Fibroblast of lung (primary cell): ENCODE measurements at places on chromosomes 6 and 20.

DNA sequence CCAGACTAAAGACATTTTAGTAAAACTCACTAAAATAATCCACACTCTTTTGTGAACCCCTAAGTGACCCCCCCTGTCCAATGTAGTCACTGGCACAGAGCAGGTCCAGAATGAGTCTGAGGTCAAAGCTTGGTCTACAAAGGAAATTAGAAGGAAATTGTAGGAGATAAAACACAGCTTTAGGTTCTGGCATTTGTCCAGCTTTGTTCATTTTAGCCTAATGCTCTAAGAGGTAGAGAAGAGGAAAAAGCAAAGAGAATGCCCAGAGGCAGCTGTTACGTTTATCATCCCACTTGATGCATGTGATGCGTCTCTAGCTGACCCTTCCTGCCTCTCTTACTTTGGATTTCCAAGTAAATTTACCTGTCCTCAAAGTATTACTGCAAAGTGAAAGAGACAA, 62.5 kb downstream of the CNKSR3 start:
- DNase-seq: peak; percentile 51

GRCh38 chr20:7257692-7258466, 490.4 kb downstream of the BMP2 start:
- DNase-seq: no peak

- peak; percentile 78 for DNase-seq
These were observed 136.7 kb downstream of the MMUT start for GRCh38 chr6:49326347-49326746.

- DNase-seq: no peak
These were observed 47.9 kb downstream of the ISM1 start for GRCh38 chr20:13268953-13269352.

DNA sequence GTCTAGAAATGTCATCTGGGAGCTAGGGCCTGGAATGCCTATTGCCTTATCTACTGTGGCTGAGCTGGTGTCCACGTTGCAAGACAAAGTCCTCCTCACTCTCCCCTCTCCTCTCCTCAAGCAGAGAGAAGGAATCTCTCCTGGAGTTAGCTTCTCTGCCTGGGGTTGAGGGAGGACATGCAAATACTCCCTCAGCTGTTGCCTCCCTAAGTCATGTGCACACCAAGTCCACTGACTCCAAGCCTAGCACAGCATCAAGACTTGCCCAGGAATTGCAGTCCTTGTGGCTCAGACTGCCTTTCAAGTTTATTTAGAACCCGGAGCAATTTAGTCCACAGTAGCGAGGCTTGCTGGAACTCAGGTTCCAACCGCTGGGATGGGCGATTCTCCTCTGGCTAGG, 38.0 kb upstream of the SCP2D1 start:
- no peak for DNase-seq

GRCh38 chr6:146111881-146112450, 83.1 kb downstream of the GRM1 start:
- DNase-seq: no peak

GRCh38 chr6:161152907-161153662, 120.8 kb downstream of the AGPAT4 start:
- DNase-seq: no peak

- no peak for DNase-seq
These were observed 205.1 kb upstream of the GMDS start for GRCh38 chr6:2450546-2450945.

DNA sequence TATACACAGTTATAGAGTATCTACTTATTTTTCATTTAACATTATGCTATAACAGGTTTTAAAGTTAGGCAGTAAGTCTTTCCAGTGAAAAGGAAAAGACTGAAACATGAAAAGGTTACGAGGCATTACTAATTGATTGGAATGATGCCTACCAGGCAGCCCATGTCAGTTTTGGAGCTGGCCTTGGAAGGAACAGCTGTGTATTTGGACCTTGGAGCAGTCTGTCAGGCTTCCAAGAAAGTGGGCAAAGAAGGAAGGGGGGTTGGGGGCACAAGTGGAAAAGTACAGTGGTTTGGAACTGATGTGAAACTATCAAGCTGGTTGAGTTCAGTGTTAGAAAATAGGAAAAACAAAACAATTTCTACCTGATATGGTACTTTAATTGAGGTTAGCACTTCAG, 41.7 kb downstream of the SLC16A10 start:
- peak; percentile 56 for DNase-seq

DNA sequence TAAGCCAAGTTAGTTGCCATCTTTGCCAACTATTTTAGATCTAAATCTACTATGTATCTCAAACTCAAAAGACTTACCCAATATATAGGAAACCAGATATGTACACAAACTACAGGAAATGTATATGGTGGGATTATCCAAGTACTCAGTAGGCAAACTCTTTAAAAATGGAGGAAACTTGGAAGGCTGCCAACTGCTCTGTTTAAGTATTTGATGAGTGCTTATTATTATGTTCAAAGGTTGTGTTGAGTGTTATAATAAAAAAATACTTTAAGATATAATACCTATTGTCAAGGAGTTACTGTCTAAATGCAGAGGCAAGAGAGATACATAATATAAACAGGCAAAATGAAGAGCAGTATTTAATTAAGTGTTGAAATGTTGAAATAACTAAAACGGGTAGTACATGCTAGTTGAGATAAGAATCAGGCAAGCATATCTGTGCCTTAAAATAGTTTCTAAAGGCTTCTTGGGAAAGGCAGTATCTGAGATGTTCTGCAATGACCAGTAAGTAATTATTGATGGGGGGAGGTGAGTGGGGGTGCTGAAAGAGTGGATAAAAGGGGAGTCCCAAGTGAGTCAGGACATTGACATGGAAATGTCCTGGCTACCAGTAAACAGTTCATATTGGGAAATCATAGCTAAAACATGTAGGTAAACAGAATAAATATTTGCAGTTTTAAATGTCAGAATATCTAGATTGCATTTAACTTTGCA, 6.5 kb upstream of the DST start:
- peak; percentile 26 for DNase-seq

DNA sequence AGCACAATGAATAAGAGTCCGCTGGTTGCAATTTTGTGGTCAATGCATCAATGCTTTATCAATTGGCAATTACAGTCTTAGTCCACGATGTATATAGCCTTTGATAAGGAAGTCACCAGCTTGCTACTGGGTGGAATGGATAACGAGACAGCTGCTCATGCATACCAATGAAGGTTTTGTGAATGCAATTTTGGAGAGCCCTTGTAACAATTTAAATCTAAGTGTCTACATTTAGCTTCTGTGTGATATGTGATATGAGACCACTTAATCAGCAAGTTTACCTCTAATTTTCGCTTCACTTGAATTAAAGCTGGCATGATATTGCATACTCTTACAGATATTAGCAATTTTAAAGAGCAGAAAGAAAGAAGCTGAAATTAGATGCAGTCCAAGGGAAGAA, 543.9 kb downstream of the RNF144B start:
- DNase-seq: no peak

GRCh38 chr6:25137480-25137879, 141.7 kb upstream of the CARMIL1 start:
- DNase-seq: no peak

DNA sequence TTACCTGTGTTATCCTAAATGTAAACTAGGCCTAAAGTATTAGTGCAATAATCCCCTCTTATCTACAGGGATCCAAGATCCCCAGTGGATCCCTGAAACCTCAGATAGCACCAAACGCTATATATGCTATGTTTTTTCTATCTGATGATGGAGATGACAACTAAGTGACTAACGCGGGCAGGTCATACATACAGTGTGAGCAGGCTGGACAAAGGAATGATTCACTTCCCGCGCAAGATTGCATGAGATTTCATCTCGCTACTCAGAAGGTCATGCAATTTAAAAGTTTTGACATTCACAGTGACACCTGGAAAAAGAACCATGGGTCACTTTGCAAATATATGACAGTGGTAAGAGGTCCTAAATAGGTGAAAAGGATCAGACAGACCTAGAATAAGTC, 875.9 kb downstream of the HACE1 start:
- DNase-seq: no peak

- peak; percentile 89 for DNase-seq
These were observed at the start of gene EPHA7 for GRCh38 chr6:93419304-93420162. TSS of gene EPHA7 (minus strand) at chr6:93419559. CDS start at chr6:93419341, 218 bp downstream.

DNA sequence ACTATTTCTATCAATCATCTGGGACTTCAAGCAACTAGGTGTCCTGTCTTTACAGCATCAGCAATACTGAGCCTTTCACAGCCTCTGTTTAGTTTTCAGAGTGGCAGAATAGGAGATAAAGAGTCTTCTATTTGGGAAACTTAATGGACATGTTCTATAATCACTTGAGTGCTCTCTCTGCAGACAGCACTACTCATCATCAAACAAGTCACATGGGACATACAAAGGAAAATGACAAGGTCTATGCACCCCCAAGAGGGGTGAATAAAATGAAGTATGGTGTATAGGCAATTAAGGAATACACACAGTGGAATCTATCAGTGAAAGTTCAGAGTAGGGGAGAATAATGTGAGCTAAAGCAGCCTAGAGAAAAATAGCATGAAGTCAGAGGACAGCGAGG, 237.8 kb upstream of the THEMIS start:
- DNase-seq: no peak

- DNase-seq: no peak
These were observed 642.2 kb downstream of the EYS start for GRCh38 chr6:65064844-65065243.

DNA sequence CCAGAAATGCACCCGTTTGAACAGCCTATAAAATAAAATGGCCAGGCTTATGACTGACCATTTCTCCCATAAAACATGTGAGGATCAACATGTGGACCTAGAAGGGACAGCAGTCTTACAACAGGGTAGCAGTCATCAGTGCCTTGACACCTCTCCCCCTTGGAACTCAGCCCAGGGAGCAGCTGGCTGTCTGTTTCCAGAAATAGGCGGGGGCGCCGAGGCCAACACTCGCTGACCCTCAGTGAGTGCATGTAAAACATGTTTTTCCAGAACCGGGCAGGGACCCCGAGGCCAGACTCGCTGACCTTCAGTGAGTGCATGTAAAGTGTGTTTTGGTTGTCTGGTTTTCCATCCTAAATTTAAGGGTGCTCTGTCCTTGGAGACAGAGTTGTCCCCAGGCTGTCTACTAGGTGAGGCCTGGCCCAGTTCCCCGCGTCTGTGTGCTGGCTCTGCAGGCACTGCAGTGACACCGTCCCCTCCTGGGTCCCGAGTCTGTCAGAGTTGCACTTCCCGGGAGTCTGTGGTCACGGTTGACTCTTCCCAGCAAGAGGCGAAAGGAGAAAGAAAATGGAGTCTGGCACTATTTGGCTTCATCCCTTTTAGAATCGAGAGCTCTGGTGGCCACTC, 19.8 kb upstream of the ADRM1 start:
- DNase-seq: peak; percentile 24

DNA sequence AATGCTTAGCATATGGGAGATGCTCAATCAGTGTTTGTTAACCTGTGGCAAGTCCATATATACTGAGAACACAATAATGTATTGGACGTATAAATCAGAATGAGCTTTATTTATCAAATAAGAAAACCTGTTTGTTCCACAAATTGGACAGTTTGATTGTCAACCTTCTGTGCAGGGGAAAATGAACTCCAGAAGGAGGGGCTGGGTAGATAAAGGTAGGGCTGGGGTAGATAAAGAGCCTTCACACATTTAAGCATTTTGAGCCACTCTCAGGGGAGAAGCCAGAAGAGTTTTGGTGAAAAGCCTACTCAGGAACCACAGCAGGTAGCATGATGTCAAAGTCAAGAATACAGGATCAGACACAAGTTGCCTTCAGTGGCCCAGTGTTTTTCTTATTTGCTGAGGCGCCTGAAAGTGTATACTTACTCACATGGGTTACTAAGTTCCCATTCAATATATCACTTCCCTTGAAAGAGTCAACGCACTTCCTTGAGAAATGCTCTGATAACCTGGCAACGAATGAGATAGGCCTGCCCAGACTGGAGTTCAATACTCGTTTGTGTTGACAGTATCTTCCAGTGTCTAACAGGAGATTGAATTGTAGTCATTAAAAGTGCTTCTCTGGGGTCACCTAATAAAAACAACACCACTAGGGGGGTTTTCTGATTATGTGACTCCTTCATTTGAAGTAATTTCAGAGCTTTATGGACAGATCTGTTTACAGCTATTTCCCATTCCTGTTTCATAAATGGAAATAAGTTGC, 263.9 kb upstream of the CITED2 start:
- DNase-seq: no peak

- peak; percentile 96 for DNase-seq
These were observed 636.0 kb downstream of the MMUT start for GRCh38 chr6:48826901-48827701.

DNA sequence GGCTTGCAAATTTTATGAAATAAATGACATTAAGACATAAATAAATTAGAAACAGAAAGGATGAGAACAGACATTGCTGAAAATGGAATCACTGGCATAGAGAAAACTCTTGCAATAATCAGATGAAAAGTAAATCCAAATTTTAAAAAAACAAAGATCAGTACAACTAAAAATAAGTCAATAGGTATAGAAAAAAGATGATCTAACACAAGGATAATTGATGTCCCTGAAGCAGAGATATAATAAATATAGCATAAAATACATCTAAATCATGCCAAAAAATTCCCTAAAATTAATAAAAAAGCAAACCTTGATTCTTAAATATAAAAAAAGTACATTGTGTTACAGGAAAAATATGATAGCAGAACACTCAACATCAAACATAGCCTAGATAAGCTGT, 379.6 kb downstream of the SYNE1 start:
- DNase-seq: no peak

GRCh38 chr6:1485678-1486077, 96.3 kb downstream of the FOXF2 start:
- DNase-seq: peak; percentile 92

GRCh38 chr20:20295621-20296498, 72.0 kb upstream of the INSM1 start:
- DNase-seq: no peak

DNA sequence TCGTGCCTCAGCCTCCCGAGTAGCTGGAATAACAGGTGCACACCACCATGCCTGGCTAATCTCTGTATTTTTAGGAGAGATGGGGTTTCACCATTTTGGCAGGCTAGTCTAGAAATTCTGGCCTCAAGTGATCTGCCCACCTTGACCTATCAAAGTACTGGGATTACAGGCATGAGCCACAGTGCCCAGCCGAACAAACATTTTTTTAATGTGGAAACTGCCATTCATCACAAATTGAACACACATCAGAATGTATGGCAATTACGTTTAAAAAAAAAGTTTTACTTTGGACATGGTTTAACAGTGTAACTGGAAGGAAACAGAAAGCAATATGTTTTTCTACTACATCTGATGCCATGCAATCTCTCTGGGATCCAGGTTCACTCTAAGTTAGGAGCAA, 38.3 kb upstream of the LOC128125822 start:
- no peak for DNase-seq

GRCh38 chr6:206264-206663, 86.0 kb upstream of the DUSP22 start:
- no peak for DNase-seq

- no peak for DNase-seq
These were observed 231.0 kb downstream of the SOD2 start for GRCh38 chr6:159461998-159462397.

GRCh38 chr6:70379473-70380013, 33.8 kb upstream of the FAM135A start:
- no peak for DNase-seq

DNA sequence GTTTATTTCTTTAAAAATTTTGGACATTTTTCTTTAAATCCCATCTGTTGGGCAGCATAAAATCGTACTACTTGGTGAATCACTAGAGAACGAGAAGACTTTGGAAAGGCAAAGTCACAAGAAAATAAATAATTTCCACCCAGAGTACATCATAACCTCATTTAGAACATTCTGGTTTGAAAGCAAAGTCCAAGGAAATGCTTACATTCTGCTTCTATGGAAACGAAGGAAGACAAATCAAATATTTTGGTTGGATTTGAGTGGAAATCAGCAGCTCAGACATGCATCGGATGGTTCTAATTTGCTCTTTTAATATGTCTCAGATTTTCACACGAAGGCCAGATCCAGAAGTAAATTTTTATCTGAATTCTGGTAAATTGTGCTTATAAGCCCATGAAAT, 60.7 kb upstream of the LTV1 start:
- no peak for DNase-seq
